ENCODE measurements at places on chromosomes 7 and 10.

DNA sequence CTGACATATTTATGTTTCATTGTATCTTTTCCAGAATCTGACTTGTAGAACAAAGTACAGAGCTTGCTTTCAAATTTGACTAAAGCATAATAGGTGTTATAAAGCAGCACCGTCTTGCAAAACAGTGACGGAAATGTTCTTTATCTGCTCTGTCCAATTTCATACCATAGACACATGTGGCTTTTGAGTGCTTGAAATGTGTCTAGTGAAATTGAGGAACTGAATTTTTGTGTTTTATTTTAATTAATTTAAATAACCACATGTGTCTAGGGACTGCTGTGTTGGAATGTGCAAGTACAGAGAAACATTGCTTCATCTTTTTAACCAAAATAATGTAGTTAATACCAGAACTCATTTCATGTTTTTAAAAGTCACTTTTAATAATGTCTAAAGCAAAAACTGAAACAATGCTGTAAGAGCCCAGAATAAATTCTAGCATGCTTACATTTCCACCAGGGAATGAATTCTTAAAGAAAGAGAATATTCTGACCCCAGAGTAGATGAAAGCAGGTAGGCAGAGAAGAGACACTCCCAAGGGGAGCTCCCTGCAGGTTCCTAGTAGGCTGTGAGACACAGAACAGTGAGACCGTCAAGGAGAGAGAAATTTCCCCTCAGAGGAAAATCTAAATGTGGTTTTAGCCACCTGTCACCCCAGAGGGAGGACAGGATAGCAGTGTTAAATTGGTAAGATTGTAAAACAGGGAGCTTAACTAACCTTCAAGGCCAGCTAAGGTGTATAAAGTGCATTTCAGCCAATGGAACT, 175.3 kb upstream of the KMT2E start:
- DNase-seq, result no peak

GRCh38 chr7:143258831-143259230, 4.4 kb upstream of the GSTK1 start:
- DNase-seq, result no peak

DNA sequence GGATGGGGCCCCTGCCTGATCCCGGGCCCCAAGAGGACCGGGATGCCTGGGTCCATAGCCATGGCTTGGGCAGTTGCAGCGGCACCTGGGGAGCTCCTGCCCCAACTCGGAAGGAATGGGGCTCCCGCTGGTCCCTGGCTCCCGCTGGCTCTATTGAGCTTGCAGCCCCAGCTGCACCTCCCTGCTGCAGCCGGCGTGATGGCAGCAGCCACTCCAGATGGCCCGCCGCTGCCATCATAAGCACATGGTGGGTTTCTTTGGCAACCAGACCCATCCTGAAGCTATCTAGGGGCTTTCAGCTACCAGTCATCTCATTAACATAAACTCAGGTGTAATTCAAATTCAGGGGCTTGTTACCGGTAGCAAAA, 11.1 kb upstream of the DNMBP start:
- DNase-seq, result peak; percentile 54

GRCh38 chr7:91267171-91267955, 3.1 kb downstream of the FZD1 start:
- DNase-seq, result no peak

- DNase-seq, result no peak
These were observed 59.1 kb upstream of the SMNDC1 start for GRCh38 chr10:110363572-110364411.

DNA sequence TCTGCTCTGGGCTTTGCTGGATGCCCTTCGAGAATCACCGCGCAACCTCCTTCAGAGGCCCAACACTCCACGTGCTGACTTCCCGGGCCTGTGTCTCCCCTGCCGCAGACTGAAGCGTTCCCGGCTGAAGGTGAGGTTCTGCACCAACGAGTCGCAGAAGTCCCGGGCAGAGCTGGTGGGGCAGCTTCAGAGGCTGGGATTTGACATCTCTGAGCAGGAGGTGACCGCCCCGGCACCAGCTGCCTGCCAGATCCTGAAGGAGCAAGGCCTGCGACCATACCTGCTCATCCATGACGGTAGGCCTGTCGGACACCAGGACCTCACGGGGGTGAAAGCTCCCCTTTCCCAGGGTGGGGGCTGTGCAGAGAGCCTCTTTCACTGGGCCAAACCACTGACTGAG, 22.4 kb downstream of the LHPP start:
- no peak for DNase-seq

GRCh38 chr7:50660040-50660829, 95.0 kb upstream of the DDC start:
- peak; percentile 86 for DNase-seq

- DNase-seq, result no peak
These were observed 177.0 kb upstream of the C1GALT1 start for GRCh38 chr7:7005303-7005702.

- no peak for DNase-seq
These were observed 34.6 kb upstream of the AP5Z1 start for GRCh38 chr7:4740796-4741195.

DNA sequence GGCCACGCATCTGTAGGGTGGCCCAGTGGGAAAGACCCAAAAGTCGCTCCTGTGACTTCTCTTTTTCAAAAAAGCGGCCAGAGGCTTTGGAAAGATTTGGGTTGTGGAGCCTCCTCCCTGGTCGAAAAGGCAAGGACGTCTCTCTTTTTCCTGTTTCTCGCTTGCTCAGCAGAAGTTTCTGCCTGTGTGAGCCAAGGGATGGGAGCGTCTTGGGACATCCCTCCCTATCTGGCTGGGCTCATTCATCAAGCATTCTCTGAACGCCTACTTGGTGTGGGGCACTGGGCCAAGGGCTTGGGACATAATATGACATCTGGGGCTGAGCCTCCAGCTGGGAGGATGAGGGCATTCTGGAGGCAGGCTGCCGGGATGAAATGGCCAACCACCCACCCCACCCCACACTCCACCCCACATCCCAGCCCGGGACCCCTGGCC, 120.9 kb downstream of the C10orf105 start:
- peak; percentile 98 for DNase-seq

DNA sequence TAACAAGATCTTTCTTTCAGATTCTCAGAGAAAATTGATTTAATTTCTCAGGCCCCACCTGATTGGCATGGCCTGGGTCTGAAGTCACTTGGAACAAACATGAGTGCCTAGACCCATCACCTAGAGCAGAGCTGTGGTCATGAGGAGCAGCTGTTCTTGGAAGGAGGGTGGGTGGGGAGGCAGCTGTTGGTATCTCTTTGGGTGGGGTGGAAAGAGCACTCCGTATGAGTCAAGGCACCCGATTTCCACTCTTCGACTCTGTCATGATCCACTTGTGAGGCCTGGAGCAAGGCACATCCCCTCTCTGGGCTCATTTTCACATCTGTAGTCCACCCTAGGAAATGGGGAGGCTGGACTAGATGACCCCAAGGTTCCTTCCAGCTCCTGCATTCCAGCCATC, 156.7 kb downstream of the C10orf105 start:
- DNase-seq, result no peak

DNA sequence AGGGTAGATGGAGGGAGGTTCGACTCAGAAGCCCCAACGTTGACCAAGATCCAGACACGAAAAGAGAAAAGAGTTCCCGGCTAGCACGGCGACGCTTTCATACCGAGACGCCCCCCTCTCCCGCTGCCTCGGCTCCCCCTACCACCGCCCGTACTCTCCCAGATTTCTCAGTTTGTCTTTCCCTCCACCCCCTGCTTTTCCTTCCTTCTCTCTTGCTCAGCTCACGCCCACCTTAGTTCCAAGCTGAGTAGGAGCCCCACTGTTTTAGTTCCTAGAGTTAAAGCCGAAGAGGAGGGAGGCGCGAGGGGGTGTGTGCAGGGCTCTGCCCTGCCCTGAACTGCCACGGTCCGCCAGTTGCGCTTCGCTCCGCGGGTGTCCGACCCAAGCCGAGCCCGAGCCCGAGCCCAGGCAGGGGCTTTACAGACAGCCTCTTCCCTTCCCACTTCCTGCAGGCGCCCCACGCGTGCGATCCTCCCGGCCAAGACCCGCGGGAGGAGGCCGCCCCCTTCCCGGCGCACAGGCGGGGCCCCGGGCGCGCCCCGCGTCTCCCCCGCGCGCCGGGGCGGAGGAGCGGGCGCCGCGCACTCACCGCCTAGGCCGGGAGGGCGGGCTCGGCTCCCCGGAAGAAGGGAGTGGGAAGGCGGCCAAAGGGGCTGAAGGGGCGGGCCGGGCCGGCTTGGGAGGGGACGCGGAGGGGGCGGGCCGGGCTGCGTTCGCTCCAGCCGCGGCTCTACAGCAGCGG, at the start of gene EPHB6:
TSS of gene EPHB6 (plus strand) at position 705 of the 742 bp plus-strand sequence. CDS start 8,152 bp downstream, outside the sequence.
- DNase-seq, result peak; percentile 97

- DNase-seq, result no peak
These were observed 84.7 kb upstream of the TRIL start for GRCh38 chr7:29042824-29043231.

DNA sequence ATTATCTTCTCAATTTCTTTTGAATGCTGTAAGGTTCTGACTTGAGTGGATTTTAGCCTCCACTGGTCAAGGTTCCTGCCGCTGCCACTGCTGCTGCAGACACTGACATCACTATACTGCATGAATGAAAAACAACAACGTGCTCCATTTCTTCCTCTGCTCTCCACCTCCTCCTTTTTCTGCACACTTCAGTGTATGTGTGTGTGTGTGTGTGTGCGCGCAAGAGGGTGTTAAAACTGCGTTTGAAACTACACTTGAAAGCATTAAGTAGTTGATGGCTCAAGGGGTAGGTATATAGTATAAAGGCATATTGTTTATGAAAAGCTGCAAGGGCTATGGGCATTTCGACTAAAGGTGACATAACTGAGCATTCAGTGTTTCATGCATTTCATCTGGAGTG, 3.5 kb downstream of the GLCCI1 start:
- DNase-seq, result no peak

- DNase-seq, result no peak
These were observed 263.6 kb upstream of the LRGUK start for GRCh38 chr7:133863362-133864061.

DNA sequence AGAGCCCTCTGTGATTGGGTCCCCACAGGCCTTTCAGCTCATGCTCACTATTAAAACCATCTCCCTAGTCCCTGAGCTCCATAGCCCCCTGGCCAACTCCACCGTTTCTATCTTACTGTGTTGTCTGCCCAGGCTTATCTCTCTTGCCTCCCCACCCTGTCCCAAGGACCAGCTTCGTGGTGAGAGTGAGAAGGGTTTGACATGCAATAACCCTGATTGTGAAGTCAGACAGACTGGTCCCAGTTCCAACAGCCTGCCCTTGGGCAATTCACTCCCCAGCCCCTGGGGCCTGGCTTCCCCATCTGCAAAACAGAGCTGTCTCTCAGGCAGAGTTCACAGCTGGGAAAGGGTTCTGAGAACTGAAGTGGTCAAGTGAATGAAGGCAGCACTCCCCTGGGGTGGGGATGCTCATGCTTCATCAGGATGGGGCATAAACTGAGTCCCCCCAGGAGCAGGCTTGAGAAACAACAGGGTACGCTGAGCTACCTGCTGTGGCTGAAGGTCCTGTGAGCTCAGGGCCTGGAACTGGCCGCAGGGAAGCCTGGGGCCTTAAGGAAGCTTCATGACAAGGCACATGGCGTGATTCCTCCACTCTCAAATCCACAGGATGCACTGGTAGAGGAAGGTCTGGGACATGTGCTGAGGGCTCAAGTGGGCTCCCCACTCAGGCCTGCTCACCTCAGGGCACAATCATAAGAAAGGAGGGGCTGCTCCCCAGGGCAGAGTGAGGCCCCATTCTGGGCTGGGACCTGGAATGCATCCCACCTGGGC, 1.8 kb upstream of the PPIF start:
- DNase-seq, result peak; percentile 82

DNA sequence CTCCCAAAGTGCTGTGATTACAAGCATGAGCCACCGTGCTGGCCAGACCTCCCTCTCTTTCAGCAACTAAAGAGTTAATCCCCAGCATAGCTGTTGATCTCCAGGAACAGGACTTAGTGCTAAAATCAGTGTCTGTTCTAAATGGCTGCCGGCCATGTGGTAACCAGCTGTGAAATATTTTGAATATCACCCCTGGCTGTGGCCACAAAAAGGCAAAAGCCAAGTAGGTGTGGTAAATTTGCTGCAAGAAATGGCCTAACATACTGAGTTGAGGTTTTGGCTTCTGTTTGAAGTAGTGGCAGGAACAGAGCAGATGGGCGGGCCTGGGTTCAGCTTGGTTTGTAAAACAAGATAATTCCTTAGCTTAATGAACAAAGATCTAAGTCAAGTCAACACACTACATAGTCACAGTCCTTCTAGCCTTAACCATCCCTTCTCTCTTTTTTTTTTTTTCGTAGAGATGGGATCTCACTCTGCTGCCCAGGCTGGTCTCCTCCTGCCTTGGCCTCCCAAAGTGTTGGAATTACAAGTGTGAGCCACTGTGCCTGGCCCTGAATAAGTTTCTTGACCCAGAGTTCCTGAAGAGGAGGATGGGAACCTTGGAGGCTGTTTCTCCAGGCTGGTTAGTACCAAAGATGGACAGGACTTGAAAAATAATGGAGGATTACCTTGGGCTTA, 22.7 kb upstream of the AGFG2 start:
- DNase-seq, result peak; percentile 78

DNA sequence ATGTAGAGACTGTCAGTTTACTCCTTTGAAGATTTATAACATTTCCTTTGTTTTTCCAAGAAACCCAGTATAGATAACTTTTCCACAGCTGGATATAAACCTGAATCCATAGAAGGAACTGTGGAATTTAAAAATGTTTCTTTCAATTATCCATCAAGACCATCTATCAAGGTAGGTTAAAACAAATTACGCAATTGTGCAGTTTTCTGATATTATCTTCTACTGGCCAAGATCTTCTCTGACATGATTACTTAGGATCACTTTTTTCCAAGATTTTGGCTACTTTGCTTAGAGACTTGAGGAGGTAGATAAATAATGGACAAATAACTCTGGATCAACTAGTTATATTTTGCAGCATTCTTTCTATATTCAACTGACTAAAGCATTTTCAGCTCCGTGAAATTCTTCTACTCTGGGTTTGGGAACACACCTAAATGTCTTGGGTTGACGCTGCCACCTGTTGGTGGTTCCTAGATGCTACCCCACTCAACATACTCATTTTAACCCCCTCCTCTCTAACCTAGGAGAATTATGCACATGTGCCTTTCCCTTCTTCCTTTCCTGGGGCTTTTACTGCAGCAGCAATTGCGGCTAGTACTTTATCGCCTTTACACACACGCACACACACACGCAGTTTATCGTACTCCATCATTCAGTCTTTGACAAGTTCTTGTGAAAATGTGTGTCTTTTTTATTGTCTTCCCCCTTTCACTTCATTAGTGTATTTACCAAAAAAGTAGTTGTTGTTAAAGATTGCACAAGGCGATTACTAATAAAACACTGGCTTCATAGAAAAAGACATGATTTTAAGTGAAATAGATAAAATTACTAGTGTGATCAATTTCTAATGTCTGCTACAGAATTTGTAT, 32.7 kb downstream of the ABCB5 start:
- no peak for DNase-seq

- DNase-seq, result no peak
These were observed 137.5 kb downstream of the SNX10 start for GRCh38 chr7:26429168-26429567.

GRCh38 chr7:67019562-67020390, 23.1 kb downstream of the TYW1 start:
- DNase-seq, result no peak

- DNase-seq, result no peak
These were observed 9.9 kb downstream of the DIP2C start for GRCh38 chr10:679556-679955.

Data from lower leg skin (tissue), 4 donors.